GM12865 (cell line): ENCODE measurements at places on chromosomes 6 and 20.
A peak's percentile ranks its signal among the peaks of the same experiment; 100 is the strongest.

DNA sequence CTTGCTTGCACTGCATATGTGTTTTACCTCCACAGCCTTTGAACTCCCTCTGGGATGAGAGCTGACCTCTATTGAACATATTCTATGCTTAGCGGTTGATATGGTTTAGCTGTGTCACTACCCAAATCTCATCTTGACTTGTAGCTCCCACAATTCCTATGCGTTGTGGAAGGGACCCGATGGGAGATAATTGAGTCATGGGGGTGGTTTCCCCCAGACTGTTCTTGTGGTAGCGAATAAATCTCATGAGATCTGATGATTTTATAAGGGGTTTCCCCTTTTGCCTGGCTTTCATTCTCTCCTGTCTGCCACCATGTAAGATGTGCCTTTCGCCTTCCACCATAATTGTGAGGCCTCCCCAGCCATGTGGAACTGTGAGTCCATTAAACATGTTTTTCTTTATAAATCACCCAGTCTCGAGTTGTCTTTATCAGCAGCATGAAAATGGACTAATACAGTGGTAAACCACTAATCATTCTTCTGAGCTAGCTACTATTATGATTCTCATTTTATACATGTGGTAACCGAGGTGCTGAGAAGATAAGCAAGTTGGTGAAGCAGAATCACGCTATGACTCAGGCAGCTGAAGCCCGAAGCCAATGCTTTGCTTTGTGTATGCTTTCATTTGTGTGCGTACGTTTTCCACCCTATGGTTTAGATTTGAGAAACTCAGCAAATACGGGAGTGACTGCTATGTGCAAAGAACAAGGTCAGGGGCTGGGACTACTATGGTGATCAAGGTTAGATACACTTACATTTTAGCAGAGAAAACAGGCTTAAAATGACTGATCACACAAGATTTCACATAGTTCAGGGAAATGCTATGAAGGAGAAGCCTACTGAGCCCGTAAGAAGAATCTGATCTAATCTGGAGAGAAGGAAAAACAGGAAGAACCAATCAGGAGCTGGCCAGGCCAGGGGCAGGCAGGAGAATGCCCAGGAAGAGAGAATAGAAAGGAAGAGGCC is 363.5 kb downstream of the ESR1 start:
- peak; percentile 93 for DNase-seq

- DNase-seq, result peak; percentile 35
Measured at GRCh38 chr20:32536851-32537656, 48.1 kb downstream of the NOL4L start.

- no peak for DNase-seq
Measured at GRCh38 chr6:74782346-74782745, 423.5 kb downstream of the COL12A1 start.

DNA sequence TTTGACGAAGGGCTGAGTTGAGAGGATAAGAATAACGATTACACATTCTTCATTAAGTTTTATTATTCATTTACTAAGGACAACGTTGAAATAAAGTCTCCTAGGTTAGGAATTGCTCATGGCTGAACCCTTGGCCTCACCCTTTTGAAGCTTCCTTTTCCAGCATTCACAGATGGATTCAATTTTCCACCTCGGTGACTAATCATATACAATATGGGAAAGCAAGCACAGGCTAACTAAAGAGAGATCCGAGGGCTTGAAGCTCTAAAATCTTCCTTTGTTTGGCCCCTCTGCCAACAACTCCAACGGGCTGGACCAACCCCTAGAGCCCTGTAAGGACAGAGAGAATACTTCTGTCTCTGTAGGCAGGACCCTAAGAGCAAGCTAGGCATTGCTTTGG is 159.5 kb downstream of the SOD2 start:
- DNase-seq, result no peak

- DNase-seq, result peak; percentile 19
Measured at GRCh38 chr6:85360794-85361642, 88.9 kb upstream of the NT5E start.

GRCh38 chr6:19180348-19181072 is 656.7 kb upstream of the ID4 start:
- DNase-seq, result no peak

- peak; percentile 24 for DNase-seq
Measured at GRCh38 chr6:52087498-52087999, at the start of gene PKHD1. Gene PKHD1 (minus strand): TSS chr6:52087613. CDS start chr6:52084933, 2,680 bp downstream.

DNA sequence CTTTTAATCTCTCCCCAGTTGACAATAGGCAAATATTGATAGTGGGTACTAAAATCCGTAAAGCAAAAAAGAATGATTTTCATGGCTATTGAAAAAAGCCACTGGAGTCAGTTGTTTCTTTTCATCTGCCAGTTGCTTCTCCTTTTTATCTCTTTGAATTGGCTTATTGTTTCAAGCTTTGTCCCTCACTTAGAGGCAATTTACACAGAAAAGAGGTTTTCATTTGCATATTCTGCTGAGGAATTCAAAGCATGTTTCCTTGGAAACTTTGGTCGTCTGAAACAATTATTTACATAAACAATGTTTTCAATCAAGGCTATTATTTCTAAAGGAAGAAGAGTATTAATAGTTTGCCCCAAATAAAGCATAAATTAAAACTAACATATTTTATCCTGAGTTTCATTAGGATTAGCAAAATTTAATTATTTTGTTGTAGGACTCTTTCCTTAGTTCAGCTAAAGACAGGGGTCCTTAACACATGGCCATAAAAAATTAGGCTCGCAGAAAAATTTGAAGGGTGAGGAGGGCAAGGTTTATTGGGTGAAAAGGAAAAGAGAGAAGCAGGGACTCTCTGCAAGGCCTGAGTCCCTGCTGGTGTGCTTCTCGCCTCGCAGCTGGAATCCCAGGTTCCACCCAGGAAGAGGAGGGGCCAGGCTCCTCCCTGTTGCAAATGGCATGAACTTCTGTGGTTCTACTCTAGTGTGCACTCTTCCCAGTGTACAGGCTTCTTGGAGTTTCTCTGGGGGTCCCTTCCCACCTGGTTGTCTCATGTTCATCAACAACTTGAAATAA is 138.8 kb upstream of the LAMA2 start:
- no peak for DNase-seq

- DNase-seq, result peak; percentile 41
Measured at GRCh38 chr6:46626228-46626909, 26.2 kb downstream of the CYP39A1 start.

- peak; percentile 61 for DNase-seq
Measured at GRCh38 chr6:43086022-43086658, 10.0 kb downstream of the PTK7 start.

DNA sequence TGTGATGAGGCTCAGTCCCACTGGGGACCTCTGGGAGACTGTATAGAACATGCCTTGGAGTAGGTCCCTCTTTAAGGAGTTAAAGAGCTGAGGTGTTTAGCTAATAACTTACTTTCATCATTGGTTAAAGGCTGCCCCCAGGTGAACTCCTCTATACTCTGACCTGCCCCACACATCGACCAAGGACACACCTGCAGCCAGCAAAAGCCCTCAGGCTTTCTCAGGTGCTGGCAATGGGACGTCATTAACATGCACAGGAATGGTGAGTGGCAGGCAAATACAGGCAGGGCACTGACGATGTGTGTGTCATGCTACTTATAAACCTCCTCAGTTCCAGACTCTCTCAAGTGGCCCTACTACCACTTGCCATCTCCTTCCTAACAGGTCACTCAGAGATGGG is 366.4 kb downstream of the KIF16B start:
- no peak for DNase-seq

DNA sequence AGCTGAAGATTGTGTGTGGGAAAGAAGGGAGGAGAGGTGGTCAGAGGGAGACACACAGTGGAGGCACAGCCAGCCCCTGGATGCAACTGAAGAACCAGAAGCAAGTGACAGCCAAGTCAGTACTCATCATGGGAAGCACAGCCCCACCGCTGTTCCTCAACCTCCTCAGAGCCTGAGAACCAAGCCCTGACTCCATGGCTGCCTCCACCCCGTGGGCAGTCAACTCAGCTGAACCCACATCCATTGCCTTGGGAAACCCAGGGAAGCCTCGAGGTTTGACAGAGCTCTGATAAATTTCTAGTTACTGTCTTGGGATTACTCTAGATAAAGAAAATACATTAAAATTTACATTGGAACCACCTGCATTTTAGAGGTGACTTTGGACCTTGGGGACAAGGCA is 29.6 kb downstream of the ALDH5A1 start:
- no peak for DNase-seq

- peak; percentile 9 for DNase-seq
Measured at GRCh38 chr20:17810847-17811627, 111.3 kb downstream of the BANF2 start.

DNA sequence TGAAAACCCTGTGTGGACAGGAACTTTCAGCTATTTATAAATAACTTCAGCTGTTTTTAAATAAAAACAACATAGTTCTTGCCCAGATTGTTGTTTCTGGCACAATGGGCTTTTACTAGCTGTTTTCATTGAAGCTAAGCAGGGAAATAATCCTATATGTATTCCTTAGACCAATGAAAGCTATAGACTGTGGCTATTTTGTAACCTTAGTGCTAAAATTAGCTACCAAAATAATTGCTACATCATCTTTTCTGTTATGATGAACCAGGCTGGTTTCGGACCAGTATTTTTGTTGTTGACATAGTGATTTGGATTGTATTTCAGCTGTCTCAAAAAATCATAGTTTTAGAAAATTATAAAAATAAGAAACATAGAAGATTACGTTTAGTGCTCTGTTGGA is 13.7 kb downstream of the PHF3 start:
- DNase-seq, result no peak

DNA sequence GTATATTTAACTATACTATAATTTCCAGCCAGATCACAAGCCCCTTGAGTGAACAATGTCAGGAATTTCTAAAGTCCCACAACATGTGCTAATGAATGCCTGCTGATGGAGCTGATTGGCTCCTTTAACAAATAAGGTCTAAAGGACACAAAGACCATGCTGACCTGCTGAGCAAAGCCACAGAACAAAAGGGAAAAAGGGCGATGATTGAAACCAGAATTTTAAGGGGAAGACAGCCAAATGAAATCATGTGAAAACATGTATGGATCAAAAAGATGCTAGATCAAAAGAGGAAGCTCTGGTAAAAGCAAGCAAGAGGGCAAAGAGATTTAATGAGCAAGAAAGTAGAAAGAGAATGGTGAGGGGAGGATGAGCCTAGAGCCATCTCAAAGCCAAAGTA is 105.6 kb downstream of the DCDC2 start:
- no peak for DNase-seq
